Right renal pelvis (tissue), 4 donors: ENCODE measurements at places on chromosomes 6 and 20. TPM values are rescaled to one million over a fixed set of nuclear protein-coding genes. Genes with fewer than 3 reads are reported as not detected.

MAP7 gene
- 32.6 TPM for polyA plus RNA-seq

SAMD3 gene
- polyA plus RNA-seq: 0.93 TPM

C6orf163 gene
- 3.2 TPM for polyA plus RNA-seq

AVP gene
- polyA plus RNA-seq: not detected

PCMT1 gene
- polyA plus RNA-seq: 97.0 TPM

TINAG gene
- polyA plus RNA-seq: 38.7 TPM

OPRM1 gene
- not detected for polyA plus RNA-seq

IL20RA gene
- polyA plus RNA-seq: 1.5 TPM

TPD52L2 gene
- polyA plus RNA-seq: 91.5 TPM

SLC35D3 gene
- polyA plus RNA-seq: 0.10 TPM

DNA sequence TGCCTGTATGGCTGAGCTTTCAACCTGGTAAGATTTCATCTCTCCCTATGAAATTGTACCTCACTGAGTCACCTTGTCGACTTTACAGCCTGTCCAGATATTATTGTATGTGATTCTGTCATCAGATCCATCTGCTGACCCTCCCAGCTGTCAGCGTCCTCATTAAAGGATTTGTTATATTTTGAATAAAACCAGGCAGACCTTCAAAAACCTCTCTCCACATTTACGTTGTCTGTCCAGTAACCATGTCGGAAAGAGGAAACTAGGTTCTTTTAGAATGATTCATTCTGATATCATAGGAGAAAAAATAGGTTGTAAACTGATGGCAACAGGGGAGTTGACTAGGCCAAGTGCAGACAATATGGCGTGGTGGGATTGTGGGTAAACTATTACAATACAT is 38.5 kb downstream of the TSPYL4 start:
- no peak for DNase-seq

DNA sequence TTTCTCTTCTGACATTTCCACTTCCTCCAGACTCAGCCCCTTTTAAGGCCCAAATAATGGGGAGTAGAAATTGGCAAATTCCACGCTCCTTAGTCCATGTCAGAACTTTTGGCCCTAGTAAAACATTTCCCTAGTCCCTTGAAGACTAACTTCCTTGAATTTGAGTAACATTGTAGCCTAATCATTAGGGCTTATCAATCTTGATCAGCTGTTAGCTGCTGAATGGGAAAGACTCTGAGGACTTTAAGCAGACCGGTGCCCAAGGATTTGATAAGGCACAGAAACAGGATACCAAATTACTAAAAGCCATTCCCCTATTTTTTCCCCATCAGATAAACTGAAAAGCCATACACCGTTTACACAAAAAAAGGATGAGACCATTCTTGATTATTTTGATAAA is 37.0 kb upstream of the ECI2 start:
- no peak for DNase-seq

DNA sequence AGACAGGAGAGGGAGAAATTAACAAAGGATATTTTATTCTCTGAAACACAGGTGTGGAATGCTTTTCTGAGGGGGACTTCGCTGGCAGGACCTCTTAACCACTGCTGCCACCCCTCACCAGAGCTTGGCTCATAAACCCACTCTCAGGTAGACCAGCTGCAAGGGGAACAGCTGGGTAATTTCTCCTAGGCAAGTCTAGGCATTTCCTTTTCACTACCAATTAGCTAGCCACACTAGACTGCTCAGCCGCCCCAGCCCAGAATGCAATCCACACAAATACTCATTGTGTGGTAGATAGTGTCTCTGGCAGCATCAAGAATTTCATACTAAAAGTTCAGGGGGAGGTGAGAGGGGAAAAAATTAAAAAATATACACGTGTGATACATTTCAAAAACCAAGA is 267.6 kb upstream of the ID4 start:
- no peak for DNase-seq

GRCh38 chr6:78797270-78797669 is 70.1 kb upstream of the IRAK1BP1 start:
- DNase-seq: no peak

- DNase-seq: no peak
These were observed 21.6 kb downstream of the CMTR1 start for GRCh38 chr6:37454420-37455140.

DNA sequence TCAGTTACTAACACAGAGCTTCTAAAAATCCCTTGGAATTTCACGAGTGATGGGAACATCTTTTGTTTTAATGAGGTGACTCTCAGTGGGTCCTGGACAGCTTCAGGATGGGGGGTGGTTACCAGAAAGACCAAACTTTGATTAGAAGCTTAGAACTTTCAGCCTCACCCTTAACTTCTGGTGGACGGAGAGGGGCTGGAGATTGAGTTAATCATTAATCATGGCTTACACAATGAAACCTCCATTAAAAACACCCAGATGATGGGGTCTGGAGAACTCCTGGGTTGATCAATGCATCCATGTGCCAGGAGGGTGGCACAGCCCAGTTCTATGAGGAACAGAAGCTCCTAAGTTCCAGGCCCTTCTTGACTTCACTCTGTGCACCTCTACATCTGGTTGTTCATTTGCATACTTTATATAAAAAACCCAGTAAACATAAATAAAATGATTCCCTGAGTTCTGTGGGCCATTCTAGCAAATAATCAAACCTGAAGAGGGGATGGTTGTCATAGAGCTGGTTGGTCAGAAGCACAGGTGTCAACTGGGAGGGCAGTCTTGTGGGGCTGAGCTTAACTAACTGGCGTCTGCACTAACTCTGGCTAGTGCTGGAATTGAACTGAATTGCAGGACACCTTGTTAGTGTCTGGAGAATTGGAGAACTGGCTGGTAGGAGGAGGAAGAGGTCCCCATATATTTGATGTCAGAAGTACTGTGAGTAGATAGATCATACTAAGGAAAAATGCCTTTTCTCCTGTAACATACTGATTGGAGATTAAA is 10.3 kb downstream of the RMND1 start:
- no peak for DNase-seq

- DNase-seq: no peak
These were observed 810 bp upstream of the ABHD16B start for GRCh38 chr20:63860325-63861051.

GRCh38 chr6:143150281-143150680 is 89.6 kb downstream of the AIG1 start:
- DNase-seq: no peak

- no peak for DNase-seq
These were observed 29.8 kb downstream of the SNAI1 start for GRCh38 chr20:50012282-50013263.

DNA sequence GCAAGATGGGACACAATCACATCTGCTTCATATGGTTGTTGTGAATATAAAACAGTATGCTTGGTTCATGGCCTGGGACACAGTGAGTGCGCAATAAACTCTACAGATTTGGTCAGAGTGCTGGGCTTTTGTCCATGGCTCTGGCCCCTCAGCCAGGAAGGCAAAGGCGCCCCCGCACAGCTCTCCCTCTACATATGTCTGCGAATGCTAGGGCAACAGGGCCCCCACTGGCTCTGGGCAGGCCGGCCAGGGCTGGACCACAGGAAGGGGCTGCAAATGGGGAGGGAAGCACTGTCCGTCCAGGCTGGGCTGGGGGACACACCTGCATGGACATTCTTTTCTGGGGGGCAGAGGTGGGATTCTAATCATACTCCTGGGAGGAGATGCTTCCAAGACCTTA is 151.8 kb upstream of the MLN start:
- no peak for DNase-seq

DNA sequence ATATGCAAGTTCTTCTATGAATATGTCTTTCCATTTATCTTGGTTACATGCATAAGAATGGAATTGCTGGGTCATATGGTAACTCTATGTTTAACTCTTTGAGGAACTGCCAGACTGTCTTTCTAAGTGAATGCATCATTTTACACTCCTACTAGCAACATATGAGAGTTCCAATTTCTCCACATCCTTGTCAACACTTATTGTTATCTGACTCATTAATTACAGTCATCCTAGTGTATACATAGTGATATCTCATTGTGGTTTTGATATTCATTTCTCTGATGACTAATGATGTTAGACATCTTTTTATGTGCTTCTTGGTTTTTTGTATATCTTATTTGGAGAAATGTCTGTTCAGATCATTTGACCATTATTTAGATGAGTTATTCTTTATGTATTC is 96.7 kb upstream of the LAMP5 start:
- no peak for DNase-seq

- DNase-seq: no peak
These were observed 50.2 kb downstream of the TMEM242 start for GRCh38 chr6:157272866-157273755.

GRCh38 chr6:105493736-105494135 is 90.9 kb upstream of the PREP start:
- DNase-seq: no peak

DNA sequence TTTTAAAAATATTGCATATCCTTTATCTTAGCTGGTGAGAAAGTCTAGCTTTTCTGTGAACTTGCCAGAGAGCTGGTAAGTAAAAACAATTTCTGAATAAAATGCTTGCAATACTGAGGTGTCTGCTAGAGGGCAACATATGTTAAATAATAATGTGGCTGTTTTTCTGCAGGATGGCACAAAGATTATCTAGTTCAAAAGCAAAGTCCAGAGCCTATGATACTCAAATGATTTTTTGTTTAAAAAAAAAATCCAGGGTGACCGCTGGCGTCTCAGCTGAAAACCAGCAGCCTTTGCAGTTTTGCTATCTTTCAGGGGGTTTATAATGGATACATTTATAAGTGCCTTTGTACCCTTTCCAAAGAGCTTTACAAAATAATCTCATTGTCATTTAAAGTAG is 194.9 kb downstream of the PHACTR1 start:
- DNase-seq: no peak

DNA sequence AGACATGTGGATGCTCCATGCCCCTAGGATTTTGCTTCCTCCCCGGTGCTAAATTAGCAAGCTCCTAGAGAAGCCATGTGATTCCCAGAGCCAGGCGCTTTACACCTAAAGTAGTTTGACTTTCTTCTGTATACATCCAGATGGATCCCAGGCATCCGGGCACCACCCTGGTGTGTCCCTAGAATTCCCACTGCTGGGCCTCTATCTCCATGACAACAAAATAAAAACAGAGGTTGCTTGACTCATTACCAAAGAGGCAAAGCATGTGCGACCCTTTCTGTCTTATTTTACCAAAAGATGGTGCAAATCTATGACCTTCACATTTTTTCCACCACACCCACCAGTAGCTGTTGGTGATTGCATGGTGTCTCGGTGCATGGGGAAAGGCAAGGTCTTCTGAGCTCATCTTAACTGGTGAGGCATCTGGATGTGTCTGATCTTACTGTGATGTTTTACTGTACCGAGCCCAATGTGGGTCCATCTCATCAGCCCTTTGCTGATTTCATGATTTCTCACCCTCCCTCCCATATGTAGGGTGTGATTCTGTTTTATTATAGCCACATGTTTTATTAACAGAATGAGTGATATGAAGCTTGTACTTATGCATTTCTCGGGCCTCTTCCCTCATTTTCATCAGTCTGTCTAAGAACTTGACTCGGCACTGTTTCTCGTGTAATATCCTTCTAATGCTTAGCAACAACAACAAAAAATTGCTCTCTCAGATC is 27.4 kb upstream of the VAPB start:
- DNase-seq: no peak

DNA sequence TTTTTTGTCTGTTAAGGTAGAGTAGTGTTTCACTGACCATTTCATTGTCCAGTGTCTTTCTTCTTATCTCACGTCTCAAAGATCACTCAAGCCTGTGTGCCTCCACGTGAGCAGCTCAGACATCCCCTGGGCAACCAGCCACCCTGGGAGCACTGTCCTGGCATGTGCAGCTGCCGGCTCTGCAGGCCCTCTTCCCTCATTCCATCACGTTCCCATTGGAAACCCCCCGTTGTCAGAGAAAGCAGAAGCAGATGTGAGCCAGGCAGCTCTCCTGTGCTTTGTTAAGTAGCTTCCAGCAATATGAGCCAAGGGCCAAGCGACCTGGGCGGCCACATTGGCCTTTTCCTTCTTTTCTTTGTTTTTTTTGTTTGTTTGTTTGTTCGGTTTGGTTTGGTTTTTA is 233.2 kb upstream of the SYNDIG1 start:
- DNase-seq: no peak

GRCh38 chr6:167137881-167138280 is 15.0 kb downstream of the CCR6 start:
- DNase-seq: no peak

GRCh38 chr6:128519931-128520435 is 416 bp downstream of the PTPRK start:
- peak; percentile 40 for DNase-seq

DNA sequence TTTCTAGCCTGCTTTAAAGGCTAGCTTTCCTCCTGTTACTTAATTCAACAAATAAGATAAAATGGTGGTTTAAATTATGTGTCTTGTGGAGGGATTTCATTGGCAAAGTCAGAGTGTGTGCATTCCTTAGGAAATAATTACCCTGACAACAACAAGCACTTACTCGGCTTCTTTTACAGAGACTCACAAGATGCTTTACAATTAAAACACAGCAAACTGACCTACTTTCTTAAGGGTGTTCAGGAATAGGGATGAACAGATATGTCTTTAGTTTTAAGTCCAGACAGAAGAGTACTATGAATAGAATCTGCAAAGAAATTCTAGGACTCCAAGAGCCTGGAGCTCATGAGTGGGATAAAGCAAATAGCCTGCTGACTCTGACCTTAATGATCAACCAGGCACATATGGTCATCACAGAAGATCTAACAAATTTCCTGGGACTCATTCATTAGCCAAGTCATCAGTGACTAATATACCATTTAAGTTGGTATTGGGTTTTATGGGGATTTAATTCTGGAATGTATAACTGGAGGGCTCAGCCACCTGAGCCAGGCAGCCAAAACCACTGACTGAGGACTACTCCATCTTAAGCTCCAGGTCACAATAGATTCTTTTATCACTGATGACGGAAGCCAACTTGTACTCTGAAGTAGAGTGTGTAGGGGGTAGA is 161.8 kb upstream of the RIMS1 start:
- DNase-seq: no peak

DNA sequence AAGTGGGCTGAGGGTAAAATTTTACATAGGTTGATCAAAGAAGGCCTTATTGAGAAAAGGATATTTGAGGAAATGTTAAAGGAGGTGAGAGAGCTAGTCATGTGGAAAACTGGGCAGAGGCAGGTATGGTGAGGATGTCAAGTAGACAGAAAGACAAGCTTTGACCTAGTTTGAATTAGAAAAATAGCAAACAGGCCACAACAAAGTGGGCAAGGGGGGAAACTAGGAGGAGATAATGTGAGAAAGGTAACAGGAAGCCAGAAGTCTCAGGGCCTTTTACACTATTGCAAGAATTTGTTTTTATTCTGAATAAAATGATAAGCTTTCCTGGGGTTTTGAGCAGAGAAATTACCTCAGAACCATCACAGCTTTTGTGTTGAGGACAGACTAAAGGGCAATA is 115.7 kb downstream of the RWDD2A start:
- DNase-seq: no peak

GRCh38 chr6:138914701-138915100 is 73.4 kb downstream of the REPS1 start:
- DNase-seq: no peak

DNA sequence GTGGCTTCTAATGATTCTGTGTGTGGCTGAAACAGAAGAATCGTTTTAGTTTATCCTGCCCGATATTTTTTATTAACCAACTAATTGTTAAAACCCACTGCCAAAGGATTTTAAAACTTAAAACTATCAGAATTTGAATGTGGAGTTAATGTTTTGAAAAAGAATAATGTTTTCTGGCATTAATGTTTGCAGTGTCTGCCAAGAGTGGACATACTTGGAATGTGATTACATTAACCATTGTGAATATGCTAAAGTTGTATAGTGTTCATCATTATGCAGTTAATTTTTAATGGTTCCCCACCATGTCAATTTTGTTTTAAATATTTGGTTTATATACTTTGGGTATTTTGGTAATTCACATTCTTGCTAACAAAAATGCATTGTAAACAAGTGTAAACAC is 24.4 kb downstream of the DCBLD1 start:
- DNase-seq: no peak
